ENCODE measurements at places on chromosomes 3 and 15.

GRCh38 chr3:114383875-114384557, 90.2 kb downstream of the TIGIT start:
- DNase-seq = peak; percentile 73

GRCh38 chr3:78140866-78141265, 1101.0 kb downstream of the ROBO2 start:
- no peak for DNase-seq

DNA sequence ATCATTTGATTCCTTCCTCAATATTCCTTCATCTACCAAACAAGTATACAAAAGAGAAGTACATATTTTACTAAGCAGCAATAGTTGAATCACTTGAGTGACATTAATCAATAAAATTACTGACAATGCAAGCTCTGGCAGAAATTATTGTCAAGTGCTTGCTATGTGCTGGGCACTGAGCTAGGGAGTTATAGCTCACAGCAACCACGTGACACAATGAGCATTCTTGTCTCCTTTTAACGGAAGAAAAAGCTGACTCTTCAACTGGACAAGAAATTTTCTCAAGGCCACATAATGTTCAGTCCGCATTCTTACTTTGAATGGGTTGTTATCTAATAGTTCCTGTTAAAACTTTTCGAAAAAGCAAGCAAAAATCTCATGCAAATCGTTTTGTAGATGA, 500.1 kb downstream of the PYDC2 start:
- no peak for DNase-seq

- DNase-seq = no peak
Observed at GRCh38 chr3:186978712-186979111, 48.4 kb downstream of the ST6GAL1 start.

Data from B cell (primary cell).